ENCODE measurements at places on chromosomes 3 and 15.
A peak's percentile ranks its signal among the peaks of the same experiment; 100 is the strongest.

- DNase-seq = no peak
These were observed 213.7 kb upstream of the P2RY1 start for GRCh38 chr3:152621006-152621868.

GRCh38 chr3:45943207-45943846 is at the start of gene CXCR6:
Gene CXCR6, plus strand, starts transcription at chr3:45943464. Its CDS starts 3,018 bp downstream, at chr3:45946482.
- no peak for DNase-seq

GRCh38 chr3:111072031-111072921 is 660 bp downstream of the NECTIN3 start:
- peak; percentile 3 for DNase-seq

DNA sequence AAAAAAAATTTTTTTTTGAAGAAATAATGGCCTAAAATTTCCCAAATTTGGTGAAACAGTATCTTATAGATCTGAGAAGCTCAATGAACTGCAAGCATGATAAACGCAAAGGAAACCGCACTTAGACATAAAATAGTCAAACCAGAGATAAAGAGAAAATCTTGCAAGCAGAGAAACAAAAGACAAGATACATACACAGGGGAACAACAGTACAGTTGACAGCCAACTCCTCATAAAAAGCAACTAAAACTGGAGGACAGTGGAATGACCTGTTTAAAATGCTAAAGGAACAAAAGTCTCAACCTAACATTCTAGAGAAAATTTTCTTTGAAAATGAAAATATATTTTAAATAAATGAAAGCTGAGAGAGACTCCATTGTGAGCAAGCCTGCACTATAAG is 107.5 kb downstream of the RASA2 start:
- no peak for DNase-seq
